ENCODE measurements at places on chromosomes 5 and 9.

GRCh38 chr9:133375116-133375723, 640 bp downstream of the SURF4 start:
- no peak for DNase-seq

DNA sequence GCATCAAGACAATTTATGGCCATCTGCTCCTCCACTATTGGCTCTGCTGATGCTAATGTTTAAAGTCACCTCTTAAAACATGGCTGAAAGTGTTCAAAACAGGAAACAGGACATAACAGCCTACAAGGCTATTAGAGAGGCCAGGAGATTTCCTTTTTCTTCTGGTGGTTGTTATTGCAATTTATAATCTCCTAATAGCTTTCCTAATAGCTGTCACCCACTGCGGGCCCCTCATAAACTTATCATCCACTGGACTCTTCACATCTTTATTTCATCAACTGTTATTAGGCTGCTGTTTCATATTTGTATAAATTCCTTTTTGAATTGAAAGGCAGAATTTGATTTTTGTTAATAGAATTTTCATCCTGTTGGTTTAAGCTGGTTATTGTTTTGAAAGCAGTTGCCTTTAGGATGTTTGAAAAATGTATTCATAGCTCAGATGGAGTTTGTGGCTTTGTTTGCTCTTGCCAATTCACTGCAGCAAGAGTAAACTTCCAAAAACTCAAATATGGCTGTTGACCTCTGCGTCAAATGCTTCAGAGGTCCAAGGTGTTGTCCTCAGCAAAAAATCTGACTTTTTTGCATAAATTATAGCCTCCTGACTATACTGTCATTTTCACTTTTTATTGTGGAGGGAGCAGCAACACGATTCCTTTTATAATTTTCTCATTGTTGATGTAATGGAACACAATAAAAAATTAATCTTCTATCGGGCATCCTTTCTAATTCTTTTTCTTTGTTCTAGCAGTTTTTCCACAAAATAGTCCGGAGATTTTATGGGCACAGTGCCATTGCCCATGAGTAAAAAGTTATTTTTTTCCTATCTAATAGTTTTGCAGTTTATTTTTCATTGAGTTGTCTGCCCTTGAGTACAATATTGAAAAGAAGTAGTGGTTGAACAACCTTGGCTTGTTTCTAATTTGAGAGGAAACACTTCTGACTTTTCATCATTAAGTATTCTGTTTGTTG, 69.3 kb downstream of the MAT2B start:
- DNase-seq = no peak

DNA sequence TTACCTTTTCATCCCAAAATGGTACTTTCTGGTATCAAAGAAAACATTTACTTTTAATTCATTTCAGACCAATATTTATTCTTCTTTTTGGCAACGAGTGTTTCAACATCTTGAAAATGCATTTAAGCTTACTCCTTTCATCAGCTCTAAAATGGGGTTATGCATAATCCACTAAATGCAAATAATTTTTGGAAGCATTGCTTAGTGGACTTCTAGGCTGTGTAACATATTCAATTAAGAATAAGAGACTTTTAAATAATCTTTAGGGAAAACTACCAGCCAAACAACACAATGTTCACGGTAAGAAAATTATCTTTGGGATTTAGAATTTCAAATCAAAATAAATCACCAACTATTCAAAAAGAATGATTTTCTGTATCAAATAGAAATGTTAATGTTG, 118.2 kb downstream of the ADAMTS6 start:
- DNase-seq = no peak

GRCh38 chr5:113267361-113267900, 167.4 kb downstream of the TSSK1B start:
- DNase-seq = no peak

DNA sequence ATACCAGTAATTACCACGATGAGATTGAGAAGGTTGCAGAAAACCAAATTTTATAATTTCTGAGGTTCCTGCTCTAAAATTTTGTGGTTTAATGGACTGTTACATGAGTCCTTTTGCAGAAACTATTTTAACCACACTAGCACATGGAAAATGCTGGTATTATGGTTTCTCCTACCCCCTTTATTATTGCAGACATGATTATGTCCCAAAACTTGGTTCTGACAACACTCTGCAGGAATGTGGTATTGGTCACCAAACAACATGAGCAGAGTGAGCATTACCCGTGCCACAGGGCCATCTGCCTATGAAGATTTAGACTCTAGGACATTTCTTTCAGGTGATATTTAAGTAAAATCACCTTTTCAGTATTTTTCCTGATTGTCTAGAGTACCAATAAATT, 2.8 kb upstream of the ECM2 start:
- no peak for DNase-seq

DNA sequence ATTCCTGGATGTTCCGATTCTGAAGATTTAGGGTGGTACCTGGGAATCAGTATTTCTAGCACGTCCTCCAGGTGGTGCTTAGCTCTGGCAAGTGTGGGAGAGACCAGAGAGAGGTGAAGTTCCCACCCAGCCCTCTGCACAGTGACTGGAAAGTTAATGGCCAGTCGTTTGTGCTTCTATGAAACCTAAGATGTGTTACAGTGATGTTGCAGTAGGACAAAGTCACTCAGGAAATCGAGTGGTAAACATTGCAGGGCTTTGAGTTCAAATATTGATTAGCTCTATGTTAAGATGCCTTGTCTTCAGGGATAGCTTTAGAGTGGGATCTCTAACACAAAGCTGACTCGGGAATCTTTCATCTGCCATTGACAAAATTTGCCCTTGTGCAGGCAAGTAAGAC, 55.6 kb downstream of the PIK3R1 start:
- DNase-seq = no peak

DNA sequence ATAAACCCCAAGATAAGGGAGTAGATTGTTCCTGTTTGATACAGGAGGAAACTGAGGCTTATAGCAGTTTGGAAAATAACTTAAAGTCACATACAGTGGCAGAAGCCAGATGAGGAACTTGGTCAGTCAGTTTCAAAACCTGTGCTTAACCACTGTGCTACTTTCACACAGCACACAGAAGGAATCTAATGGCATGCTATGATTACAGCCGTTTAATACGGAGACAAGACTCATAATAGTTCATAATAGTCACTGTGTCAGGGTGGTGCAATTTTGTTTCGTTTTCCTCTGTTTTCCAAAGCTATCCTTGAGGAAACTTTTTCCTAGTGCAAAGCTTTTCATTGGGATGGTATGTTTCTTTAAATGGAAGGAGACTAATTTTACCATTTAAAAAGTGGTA, 112.3 kb downstream of the GCNT1 start:
- DNase-seq = no peak

GRCh38 chr5:50814556-50814955, 148.1 kb downstream of the PARP8 start:
- DNase-seq = no peak

- no peak for DNase-seq
Observed at GRCh38 chr9:94971378-94972131, 245.1 kb downstream of the AOPEP start.

DNA sequence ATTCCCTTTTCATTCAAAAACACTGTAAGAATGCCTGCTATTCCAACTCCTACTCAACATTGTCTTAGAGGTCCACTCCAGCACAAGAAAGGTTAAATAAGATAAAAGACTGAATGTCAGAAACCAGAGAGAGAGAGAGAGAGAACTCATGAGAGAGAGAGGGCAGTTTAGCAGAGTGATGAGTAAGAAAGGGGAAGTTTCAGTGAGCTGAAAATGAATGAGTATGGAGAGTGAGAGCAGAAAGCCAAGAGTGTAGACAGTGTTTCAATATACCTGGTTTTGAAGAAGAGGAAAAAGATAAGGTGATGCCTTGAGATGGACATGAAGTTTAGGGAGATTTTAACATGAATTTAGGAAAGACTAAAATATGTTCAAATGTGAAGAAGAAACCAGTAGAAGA, 528.0 kb upstream of the SEMA6A start:
- DNase-seq = no peak

- DNase-seq = no peak
Observed at GRCh38 chr5:68403301-68403700, 187.7 kb downstream of the PIK3R1 start.

DNA sequence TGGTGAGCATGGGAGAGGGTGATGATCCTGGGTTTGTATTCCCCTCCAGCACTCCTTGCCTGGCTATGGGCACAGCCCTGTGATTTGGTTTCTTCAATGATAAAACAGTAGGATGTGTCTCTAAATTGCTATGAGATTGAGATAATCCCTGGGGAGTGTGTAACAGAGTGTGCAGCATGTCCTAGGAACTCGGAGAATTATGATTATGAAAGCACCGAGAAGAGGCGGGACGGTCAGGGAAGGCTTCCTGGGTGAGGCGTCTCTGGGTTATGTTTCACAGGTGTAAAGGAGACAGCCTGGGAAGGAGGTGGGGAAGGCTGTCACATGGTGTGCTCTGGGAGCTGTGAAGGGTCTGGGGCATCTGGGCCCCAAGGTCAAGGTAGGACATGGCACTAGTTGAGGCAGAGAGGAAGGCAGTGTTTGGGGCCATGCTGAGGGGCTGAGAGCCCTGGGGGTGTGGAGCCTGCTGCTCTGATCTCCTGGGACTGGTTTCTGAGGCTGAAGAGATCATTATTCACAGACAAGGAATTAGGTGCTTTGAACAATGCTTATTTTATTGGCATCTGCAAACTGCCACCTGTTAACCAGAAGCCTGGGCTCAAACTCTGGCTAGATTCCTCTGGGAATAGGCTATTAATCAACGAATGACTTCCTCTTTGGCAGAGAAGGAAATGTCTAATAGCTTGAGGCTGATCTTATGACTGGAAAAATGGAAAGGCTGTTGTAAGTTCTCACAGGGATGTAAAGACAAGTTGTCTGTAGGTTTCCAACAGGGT, 73.8 kb upstream of the IL12B start:
- no peak for DNase-seq

DNA sequence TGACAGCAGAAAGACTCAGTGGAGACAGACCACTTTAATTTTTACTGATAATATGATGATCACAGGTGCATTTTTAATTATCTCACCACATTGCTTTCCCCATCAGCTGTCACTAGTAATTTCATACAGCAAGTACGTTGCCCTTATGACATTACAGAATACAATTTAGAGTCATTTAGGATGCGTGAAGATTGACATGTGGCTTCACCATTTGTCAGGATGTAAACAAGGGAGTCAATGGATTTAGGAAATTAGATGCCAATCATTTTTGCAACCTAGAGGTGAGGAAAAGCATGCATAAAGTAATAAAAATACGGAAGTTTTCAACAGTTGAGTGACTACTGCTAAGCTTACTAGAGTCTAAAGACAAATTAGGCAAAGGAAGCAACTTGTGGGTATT, 1129.6 kb downstream of the PTPRD start:
- no peak for DNase-seq

DNA sequence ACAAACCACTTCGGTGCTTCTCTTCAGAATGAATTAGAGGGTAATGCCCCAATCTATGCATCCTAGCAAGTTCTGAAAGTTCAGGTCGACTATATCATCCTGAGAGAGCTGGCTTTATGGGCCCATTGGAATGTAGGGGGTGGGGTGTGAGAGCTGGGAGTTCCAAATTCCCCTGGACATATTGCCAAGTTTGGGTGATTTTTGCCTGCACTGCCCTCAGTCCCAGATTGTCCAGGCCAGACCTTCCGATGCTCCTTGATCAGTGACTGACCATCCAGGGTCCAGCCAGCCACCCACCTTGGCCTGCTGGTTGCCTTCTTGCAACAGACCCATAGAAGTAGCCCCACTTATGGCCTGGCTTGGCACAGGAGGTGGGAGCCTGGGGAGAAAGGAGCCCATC, 47.8 kb upstream of the CXCL14 start:
- no peak for DNase-seq

GRCh38 chr5:174090129-174090528, 44.6 kb downstream of the NSG2 start:
- no peak for DNase-seq

Data from effector memory CD4-positive, alpha-beta T cell (primary cell).